CD4-positive, alpha-beta T cell treated with Interleukin-6 at 100 ng/mL for 8 hours (primary cell): ENCODE measurements at places on chromosomes 1 and 21.
A peak's percentile ranks its signal among the peaks of the same experiment; 100 is the strongest.

- DNase-seq, result no peak
These were observed 102.7 kb downstream of the RNF220 start for GRCh38 chr1:44507490-44508396.

GRCh38 chr1:234610061-234610665 lies at the start of gene IRF2BP2:
Gene IRF2BP2 (minus strand): TSS chr1:234610178. CDS start chr1:234609494, 684 bp downstream.
- DNase-seq, result peak; percentile 81

GRCh38 chr1:51927029-51927428 lies 48.5 kb upstream of the NRDC start:
- no peak for DNase-seq

DNA sequence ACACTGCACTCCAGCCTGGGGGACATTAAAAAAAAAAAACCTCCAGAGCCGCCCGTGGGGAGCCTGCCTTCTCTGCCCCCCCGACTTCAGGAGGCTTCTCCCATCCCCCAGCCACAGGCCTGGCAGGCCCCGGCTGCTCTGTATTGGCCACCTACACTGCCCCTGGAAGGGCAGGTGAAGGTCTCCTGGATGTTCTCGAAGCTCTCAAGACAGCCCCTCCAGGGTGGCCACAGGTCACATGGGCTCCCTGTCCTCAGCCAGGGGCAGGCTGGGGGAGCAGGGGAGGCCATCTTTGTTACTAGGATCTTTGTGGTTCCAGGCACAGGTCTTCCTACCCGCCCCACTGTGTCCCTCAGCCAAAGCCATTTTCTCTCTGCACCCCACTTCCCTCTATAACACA lies 32.8 kb downstream of the PADI6 start:
- DNase-seq, result no peak

DNA sequence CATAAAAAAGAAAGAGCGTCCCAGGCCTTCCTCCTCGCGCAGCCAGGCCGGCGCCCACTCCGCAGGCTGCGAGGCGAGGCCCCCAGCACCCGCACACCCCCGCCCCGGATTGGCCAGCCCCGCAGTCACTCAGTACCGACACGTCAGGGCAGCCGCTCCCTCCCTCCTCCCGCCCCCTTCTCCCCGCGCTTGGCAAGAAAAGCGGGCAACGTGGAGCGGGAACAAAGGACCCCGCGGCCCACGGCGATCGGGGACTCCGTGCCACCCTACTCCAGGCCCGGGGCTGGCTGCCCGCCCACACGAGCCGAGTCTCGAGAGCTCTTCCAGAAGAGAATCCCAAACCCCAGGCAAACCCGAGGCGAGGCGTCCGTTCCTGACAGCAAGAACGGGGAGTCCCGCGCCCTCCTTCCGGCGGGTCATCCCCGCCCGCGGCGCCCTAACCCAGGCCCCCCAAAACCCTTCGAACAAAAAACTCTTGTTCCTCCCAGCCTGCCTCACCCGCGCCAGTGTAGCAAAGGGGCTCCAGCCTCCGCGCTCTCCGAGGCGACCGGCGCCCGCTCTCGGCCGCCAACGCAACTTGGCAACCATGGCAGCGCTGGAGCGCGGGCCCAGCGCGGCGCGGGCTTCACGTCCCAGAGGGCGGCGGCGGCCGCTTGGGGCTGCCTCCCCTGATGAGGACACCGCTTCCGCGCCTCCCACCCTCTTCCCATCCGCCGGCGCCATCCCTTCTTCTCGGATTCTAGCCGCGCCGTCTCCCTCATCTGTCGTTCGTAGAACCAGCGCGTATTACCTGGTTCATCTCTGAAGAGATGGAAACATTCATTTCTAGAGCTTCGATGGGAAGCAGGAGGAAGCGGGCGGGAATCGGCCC lies 645 bp downstream of the IVNS1ABP start:
- peak; percentile 87 for DNase-seq

- DNase-seq, result no peak
These were observed 43.3 kb downstream of the GPR88 start for GRCh38 chr1:100581096-100581705.
